Right lobe of liver (tissue), 6 donors: ENCODE measurements at places on chromosomes 7 and 10. TPM values are rescaled to one million over a fixed set of nuclear protein-coding genes. Genes with fewer than 3 reads are reported as not detected.

The FLNC gene
- total RNA-seq = 5.1 TPM

The SLC13A4 gene
- total RNA-seq = 0.17 TPM

The MPP7 gene
- total RNA-seq = 1.9 TPM

The CALHM3 gene
- not detected for total RNA-seq

The MKLN1 gene
- 27.5 TPM for total RNA-seq

DNA sequence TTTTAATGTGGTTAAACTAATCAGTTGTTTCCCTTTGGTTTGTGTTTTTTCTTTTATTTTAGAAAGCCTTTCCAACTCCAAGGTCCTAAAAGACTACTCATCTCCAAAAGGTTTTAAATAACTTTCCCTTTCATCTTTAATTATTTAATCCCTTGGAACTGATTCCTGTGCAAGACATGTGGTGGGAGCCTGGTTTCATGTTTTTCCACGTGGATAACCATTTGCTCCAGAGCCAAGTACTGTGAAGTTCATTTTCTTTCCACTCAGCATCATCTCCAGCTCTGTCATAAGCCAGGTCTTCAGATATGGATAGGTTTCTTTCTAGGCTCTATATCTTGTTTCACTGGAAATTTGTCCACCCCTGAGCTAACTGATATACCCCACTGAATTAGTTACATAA, 16.7 kb downstream of the PPP1R3C start:
- DNase-seq = no peak

DNA sequence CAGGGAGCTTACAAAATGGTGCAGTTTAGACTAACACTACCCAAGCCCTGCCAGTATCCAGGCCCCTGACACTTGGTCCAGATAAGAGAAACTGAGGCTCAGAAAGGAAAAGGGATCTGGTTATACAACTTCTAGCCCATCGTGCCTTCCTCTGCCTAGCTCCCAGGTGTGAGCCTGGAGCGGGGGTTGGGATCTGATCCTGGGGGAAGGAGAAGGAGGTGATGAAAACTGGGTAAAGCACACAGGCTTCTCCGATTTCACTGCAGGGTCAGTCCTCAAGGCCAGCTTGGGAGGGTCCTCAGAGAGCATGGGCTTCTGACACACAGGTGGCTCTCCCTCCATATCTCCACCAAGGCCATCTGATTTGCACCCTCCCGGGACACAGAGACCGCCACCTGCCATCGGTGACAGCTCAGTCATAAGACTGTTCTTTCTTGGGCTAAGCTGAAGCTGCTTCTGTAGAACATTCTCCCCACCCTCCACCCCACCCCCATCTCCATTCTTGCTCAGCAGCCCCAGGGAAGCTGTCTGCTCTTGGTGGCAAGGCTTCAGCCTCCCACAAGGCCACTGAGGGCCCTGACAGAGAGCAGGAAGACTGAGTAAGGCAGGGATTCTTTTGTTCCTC, 16.4 kb downstream of the SRRM3 start:
- no peak for DNase-seq

DNA sequence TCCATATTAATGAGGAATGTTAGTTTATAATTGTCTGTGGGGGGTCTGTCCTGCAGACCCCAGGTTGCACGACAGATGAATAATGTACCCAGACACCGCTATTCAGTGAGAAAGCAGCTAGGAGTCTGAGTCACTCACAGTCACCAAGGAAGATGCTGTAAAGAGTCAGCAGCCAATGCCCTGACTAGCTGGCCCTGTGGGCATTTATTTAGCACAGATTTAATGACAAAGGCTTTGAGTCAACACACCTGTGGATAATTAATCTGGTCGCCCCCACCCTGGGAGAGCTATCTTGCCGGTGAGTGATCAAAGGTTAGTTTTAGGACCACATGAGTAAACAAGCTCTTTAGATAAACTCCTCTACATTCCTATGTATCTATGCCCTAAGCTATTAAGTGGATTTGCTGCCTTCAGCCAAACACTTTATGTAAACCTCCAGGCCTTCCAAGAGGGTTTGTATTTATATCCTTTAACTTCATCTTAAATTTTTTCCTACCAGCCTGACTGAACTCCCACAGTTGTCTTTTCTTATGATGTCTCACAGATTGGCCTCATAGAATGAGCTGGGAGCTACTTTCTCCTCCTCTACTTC, 180.0 kb upstream of the ADCY1 start:
- DNase-seq = no peak

- no peak for DNase-seq
These were observed 184.1 kb downstream of the NOC3L start for GRCh38 chr10:94178475-94179253.

- DNase-seq = no peak
These were observed 2.0 kb downstream of the SRGN start for GRCh38 chr10:69089638-69090599.

- no peak for DNase-seq
These were observed 93.5 kb downstream of the PCGF5 start for GRCh38 chr10:91313796-91314485.

DNA sequence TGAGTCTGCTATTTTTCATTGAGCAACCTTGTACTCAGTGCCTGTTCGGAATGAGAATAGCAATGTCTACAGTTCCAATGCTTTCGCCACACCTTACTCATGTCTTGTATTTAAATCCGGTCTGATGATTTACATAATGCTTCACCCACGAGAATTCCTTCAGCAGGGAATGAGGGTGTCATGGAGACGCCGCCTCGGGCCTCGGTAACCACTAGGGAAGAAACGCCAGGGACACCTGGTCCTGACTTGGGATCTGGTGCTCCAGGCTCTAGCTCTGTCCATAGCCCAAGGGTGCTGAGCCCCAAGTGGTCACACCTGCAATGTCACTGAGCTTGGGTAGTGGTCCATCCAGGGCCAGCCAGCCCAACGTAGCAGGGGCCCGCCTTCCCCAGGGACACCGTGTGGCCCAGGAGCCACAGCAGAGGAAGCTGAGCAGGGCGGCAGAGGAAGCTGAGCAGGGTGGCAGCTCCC, 37.4 kb downstream of the PRKAG2 start:
- DNase-seq = no peak

GRCh38 chr10:78856421-78856820, 212.3 kb upstream of the ZMIZ1 start:
- DNase-seq = no peak

- DNase-seq = no peak
These were observed 107.5 kb downstream of the EPDR1 start for GRCh38 chr7:38027884-38028455.

GRCh38 chr7:114656466-114656865, 241.9 kb downstream of the FOXP2 start:
- no peak for DNase-seq

DNA sequence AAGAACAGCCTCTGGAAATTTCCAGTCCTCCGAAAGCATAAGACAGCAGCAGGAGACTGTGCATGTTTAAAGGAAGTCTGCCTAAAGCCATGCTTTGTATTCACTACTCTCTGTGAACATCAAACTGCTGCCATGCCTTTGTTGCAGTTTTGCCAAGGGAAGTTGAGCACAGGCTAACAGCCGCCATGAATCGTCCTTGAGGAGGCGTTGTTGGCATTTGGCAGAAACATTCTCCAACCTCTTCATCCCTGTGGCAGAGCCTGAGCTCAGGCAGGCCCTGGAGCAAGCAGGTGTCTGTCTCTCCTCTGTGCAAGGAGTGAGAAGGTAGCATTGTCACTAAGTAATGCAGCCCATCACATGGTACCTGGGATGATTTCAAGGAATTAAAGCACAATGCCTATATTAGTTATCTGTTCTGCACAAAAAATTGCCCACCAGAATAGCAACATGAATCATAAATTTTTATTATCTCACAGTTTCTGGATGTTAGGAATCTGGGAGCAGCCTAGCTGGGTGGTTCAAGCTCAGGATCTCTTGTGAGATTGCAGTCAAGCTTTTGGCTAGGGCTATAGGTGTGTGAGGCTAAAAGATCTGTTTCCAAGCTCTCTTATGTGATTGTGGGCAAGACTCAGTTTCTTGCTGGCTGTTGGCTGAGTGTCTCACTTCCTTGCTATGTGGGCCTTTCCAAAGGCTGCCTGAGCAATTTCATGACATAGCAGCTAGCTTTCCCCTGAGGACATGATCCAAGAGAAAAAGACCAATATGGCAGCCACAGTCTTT, 46.5 kb upstream of the KIAA1217 start:
- no peak for DNase-seq
